A549 treated with GW870086 at 1 μM for 4 hours (cell line): ENCODE measurements at places on chromosomes 12 and 14. TPM values are rescaled to one million over a fixed set of nuclear protein-coding genes. Genes with fewer than 3 reads are reported as not detected.

The TPH2 gene
- total RNA-seq: not detected in 5 replicates

The TTC6 gene
- total RNA-seq: 0.18 to 0.75 TPM (median 0.50 TPM) in 4 of 5 replicates, not detected in the other

The KRT7 gene
- 4,163 to 5,096 TPM (median 4,633 TPM) in 5 replicates for total RNA-seq

The BATF gene
- total RNA-seq: not detected in 5 replicates

The KLHDC1 gene
- total RNA-seq: 0.16 to 0.25 TPM (median 0.21 TPM) in 4 of 5 replicates, not detected in the other

The MYH6 gene
- 0.02 to 0.03 TPM in 2 of 5 replicates, not detected in the others for total RNA-seq

The MGST1 gene
- 730 to 847 TPM (median 792 TPM) in 5 replicates for total RNA-seq

The CFAP54 gene
- total RNA-seq: 0.79 to 1.4 TPM (median 1.2 TPM) in 5 replicates

The OAS1 gene
- total RNA-seq: 36.5 to 53.6 TPM (median 47.5 TPM) in 5 replicates

The LALBA gene
- total RNA-seq: not detected in 5 replicates

The PTCSC3 gene
- total RNA-seq: not detected in 5 replicates

The TIMELESS gene
- total RNA-seq: 32.5 to 39.5 TPM (median 35.5 TPM) in 5 replicates
